Activated CD4-positive, CD25-positive, alpha-beta regulatory T cell (primary cell): ENCODE measurements at places on chromosomes 7 and 10.

DNA sequence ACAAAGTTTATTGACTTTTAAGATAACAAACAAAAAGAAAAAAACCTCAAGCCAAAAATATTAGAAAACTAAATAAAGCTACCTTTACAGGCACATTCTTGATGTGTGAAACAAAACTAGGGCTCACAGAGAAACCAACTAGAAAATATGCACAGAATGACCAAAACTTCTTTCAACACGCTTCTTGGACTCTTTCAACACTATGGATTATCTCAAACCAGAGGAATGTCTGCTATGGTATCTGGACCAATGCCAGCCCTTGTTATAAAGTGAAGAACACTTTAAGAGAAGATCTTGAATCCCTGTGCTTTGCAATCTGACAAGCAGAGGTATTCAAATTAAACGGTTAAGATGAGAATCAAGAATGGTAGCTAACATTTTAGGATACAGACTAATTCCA is 76.6 kb downstream of the DNAJC1 start:
- DNase-seq: no peak

- no peak for DNase-seq
These were observed 102.3 kb upstream of the SEMA3E start for GRCh38 chr7:83751217-83751616.

DNA sequence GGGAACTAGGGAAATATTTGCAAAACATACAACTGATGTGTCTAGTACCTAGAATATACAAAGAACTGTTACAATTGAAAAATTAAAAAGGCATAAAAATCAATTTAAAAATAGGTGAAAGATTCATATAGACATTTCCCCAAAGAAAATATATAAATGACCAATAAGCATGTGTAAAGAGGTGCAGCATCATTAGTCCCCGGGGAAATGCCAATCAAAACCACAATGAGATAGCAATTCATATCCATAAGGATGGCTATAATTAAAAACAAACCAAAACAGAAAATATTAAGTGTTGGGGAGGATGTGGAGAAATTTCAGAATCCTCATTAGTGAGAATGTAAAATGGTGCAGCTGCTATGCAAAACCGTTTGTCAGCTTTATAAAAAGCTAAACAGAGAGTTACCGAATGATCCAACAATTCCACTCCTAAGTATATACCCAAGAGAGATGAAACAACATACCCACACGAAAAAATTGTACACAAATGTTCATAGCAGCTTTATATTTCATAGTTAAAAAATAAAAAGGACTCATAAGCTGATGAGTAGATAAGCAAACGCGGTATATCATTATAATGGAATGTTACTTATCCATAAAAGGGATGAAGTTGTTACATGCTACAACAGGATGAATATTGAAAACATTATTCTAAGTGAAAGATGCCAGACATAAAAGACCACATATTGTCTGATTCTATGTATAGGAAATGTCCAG is 210.1 kb upstream of the INHBA start:
- no peak for DNase-seq

DNA sequence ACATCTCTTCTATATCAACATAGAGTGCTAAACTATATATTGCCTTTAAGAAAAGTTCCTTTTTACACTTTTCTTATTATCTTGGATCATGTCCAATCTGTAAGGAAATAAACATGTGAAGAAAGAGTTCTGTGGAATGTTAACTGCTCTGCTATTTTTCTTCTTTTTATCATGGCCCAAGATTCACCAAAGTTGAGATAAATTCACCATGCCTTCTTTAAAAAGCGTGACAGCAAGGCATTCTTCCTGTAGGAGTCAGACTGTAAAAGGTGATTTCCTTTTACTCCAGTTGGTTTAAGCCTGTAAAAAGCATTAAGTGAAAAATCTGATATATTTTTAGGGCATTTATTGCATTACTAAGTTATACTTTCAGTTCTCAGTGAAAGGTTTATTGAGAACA is 165.7 kb upstream of the FZD1 start:
- no peak for DNase-seq

- DNase-seq: no peak
These were observed 237.4 kb upstream of the AOAH start for GRCh38 chr7:36961693-36962092.

DNA sequence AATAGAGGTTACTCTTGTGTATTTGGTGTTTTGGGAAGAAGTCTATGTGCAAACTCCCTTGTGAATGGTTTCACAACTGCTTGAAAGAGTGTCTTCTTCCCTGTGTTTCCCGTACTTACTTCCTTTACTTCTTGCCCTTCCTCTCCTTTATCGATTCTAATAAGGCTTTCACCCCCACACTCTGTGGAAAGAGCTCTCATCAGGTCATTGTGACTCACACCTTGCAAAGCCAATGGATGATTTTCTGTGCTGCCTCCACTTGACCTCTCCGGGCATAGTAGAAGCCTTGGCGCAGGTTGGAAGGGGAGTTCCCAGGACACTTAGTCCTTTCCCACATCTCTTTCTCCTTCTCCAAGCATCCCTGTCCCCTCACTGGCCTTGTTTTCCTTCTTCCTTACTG is 6.2 kb upstream of the TSPAN15 start:
- DNase-seq: no peak

DNA sequence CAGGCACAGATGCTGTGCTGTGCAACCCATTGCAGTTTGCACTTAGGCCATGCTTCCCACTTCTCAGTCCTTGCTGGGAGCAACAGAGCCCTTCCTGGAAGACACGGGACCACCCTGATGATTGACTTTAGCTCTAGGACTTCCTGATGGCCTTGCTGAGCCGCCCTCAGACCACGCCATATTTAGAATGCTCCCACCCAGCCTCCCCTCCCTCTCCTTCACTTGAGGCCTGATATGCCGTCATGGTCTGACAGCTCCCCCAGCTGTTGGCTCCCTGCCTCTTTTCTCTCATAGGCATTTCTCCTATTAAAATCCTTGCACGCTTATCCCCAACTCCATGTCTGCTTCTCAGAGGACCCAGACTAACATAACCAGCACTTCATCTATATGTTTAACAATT is 29.4 kb upstream of the GATAD1 start:
- DNase-seq: no peak

DNA sequence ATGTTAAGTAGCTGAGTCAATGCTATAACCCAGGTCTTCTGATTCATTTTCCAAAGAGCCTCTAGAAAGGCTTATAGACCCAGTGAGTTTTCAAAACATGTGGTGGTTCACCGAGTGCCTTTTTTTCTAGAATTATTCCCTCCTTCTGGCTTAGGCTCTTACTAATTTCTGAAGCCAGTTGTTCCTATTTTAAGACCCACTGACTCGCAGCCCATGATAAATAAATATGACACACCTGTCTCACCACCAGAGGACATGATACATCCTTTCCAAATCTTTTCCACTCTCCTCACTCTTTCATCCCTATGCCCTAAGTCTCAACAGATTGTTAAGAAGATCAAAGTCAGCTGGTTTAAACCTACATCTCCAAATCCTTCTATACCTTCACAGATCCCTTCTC is 126.0 kb upstream of the WNT16 start:
- no peak for DNase-seq

DNA sequence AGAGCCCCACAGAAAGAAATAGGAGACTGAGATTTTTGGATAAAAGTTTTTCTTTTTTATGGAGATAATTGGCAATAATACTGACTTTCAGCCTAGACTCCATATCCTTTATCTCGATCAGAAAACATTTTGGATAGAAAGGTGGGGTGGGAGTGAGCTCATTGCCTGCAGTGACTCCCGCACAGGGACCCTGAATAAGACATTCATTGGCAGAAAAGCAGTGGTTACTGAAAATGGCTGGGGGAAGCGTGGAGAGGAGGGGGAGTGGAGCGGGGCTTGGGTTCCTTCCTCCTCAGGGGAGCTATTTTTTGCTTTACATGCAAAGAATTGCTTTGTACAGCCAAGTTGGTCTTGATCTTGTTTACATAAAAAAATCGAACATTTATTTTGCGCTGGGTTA is 90.4 kb upstream of the BMPER start:
- DNase-seq: no peak

- DNase-seq: no peak
These were observed 10.6 kb downstream of the CRTAC1 start for GRCh38 chr10:98019784-98020183.

GRCh38 chr10:98880971-98881370 is 354.7 kb downstream of the HPSE2 start:
- DNase-seq: no peak

- no peak for DNase-seq
These were observed 16.1 kb upstream of the PTTG1IP2 start for GRCh38 chr7:90453259-90453891.

DNA sequence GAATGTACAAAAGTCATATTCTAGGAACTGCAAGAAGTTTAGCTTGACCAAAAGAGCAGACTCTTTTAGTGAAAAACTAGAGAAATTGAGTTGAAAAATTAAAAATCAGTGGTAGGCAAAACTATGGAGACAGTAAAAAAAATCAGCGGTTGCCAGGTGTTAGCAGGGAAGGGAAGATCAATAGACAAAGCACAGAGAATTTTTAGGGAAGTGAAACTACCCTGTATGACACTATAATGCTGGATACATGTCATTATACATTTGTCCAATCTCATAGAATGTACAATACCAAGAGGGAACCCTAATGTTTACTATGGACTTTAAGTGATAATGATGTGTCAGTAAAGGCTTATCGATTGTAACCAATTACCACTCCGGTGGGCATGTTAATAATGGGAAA is 761.9 kb downstream of the MAGI2 start:
- DNase-seq: no peak

DNA sequence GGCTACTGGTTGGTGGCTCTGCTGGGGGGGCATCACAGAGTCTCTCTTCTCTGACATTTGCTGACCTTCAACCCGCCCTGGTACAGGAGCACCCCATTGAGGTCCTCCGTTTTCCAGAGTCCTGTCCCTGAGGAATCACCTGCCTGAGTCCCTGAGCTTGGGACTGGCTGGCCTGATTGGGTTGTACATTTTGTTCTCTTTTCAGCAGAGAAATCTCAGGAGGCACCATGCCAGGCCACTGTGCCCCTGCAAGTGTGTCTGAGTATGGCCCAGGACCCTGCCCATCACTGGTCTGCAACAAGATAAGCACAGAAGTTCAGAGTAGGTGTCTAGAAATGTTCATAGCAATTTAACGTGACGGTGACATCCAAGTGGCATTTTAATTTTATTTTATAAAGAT is 131.2 kb downstream of the CUX1 start:
- DNase-seq: no peak

- no peak for DNase-seq
These were observed 958.0 kb upstream of the PHF14 start for GRCh38 chr7:10015687-10016086.

- DNase-seq: no peak
These were observed 21.1 kb upstream of the TRPV6 start for GRCh38 chr7:142906643-142907042.

- no peak for DNase-seq
These were observed 73.9 kb downstream of the SH3PXD2A start for GRCh38 chr10:103781329-103782061.

DNA sequence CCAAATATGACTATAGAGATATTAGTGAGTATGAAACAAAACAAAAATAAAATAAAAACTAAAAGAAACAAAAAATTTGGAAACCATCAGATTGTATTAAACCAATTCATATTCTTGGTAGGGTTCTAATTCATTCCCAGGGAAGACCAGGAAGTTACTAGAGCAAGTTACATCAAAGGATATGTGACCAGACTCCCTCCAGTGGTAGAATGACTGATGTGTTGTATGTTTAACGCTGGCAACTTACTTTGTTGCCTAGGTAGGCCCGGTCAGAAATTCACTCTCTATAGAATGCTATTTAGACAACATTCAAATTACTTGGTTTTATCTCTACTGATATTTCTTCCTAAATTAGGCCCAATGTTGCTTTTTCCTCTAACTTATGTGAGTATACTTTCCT is 5.2 kb downstream of the PHYHIPL start:
- DNase-seq: no peak
